ENCODE measurements at places on chromosomes 3 and 15.

DNA sequence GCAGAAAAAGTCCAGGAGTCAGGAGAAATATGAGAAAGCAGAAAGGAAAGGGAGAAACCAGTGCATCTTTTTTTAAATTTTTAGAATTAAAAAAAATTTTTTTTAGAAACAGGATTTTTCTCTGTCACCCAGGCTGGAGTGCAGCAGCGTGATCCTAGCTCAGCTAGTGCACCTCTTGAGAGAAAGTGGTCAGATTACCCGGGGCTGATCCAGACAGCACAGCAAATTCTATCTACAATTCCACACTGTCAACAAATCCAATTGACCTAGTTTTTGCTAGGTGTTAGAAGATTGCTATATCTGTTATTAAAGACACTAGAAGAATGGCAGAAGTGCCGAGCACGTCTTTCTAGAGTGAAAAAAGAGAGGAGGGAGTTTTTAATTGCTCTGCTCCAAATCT lies 117.3 kb downstream of the RFTN1 start:
- no peak for DNase-seq

GRCh38 chr3:1969281-1969680 lies 129.4 kb upstream of the CNTN4 start:
- no peak for DNase-seq

DNA sequence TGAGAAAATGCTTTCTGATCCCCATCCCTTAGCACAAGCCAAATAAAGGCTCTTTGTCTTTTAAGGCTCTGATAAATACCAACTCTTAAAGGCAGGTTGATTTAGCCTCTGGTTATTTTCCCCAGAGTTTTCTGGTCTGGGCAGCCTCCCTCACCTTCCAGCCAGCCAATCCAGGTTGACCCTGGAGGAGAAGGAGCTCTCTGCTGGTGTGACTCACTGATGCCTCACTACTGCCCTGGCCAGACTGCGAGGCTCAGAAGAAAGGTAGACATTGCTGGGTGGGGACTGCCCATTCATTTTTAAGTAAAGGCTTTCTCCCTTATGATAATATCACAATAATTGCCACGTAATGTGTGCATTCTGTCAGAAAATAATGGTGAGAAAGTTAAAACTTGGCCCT lies 37.1 kb downstream of the SLCO3A1 start:
- DNase-seq, result no peak

- no peak for DNase-seq
Observed at GRCh38 chr15:20106026-20106425, 435.6 kb downstream of the GOLGA6L6 start.

DNA sequence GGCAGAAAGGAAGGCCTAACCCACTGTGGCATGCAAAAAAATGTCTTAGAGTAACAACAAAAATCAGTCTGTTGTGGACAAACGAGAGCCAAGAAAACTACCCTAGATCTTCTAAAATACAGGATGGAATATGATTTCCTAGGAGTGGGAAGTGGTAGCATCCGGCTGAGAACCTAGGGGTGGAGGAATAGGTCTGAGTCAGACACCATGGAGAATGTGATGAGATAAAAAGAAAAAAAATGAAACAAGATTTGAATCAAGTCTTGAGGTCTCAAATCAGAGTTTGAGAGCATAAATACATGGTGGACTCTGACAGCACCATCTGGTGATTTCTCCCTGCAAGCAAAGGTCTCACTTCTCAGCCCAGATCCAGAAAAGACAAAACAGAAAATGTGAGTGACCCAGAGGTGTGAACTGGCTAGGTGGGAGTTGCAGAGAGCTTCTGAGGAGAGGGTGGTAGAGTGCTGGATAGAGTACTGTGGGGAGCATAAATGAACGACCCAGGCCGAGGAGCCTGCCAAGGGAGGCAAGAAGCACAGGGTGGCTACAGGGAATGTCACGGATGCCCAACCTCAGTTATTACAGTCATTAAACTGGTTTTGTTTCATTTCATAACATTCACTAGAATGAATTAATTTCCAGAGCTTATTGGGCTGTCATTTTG lies 27.6 kb upstream of the VEPH1 start:
- DNase-seq, result no peak

GRCh38 chr15:78174401-78174800 lies 25.2 kb downstream of the IDH3A start:
- no peak for DNase-seq

DNA sequence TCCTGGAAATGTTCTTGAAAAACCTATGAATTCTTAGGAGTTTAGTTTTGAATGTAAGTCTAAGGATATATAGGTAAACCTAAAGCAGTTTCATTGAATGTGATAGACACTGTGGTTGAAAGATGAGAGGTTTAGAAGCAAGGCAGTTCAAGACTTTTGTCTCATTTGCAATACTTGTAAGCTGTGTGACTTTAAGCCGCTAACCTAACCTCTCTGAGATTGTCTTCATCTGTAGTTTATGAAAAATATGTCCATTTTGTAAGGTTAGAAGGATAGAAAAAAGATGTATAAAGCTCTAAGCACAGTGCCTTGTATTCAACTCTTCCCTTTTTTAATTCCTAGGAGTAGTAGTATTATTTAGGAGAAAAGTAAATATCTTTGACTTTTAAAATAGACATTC lies 306.6 kb upstream of the ARRDC4 start:
- DNase-seq, result no peak

DNA sequence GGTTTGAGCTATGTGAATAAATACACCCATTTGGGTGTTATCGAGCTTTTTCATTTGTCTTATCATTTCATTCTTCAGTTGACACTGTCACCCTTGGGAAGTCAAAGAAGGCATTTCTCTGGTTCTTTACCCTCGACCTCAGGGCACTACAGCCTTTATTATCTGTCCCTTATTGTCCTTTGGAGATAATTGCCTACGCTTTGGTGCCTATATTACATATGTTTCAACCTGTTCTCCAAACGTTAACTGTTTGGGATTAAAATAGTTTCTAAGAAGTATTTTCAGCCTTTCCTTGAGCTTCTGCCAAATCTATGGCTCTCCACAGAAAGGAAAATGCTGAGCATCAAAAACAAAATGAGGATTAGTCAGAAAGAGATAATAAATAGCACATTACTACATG lies 395.4 kb upstream of the ADAMTS9 start:
- DNase-seq, result no peak

DNA sequence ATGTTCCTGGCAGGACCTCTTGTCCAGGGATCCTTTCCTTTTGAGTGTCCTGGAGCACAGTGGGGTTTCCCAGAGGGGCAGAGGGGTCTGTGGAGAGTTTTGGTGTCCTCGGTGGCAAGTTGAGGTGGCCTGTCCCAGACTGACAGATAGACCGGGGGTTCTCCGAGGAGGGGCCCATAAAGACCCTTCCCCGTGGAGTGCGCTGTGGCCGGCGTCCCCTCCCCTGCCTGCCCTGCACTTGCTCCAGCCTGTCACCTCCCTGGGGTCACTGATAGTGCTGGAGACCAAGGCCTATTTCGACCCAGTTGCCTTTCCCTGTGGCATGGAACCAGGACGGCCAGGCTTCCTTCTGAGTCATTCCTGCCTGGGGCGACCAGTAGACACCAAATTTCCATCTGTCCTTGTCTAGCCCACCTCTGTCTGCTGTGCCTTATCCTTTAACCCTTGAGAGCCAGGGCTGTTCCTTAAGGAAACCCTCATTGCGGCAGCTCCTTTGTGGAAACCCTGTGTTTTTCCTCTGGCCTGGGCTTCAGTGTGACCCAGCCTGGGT lies 2.9 kb downstream of the MUC4 start:
- DNase-seq, result no peak

- DNase-seq, result no peak
Observed at GRCh38 chr3:14127516-14128161, 2.8 kb downstream of the TMEM43 start.

DNA sequence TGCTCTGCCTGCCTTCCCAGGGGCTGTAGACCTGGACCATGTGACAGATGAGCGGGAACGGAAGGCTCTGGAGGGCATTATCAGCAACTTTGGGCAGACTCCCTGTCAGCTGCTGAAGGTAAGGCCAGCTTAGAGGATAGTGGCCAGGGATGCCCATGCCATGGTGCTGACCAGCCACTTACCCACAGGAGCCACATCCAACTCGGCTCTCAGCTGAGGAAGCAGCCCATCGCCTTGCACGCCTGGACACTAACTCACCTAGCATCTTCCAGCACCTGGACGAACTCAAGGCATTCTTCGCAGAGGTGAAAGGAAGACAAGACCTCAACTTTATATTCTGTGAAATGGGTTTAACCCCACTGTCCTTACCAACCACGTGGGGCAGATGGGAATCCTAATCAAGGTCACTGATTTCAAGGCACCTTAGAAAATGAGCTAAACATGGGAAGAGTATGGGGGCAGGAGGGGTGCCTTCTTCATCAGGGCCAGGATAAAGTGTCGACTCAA lies 26.7 kb downstream of the NBEAL2 start:
- no peak for DNase-seq

DNA sequence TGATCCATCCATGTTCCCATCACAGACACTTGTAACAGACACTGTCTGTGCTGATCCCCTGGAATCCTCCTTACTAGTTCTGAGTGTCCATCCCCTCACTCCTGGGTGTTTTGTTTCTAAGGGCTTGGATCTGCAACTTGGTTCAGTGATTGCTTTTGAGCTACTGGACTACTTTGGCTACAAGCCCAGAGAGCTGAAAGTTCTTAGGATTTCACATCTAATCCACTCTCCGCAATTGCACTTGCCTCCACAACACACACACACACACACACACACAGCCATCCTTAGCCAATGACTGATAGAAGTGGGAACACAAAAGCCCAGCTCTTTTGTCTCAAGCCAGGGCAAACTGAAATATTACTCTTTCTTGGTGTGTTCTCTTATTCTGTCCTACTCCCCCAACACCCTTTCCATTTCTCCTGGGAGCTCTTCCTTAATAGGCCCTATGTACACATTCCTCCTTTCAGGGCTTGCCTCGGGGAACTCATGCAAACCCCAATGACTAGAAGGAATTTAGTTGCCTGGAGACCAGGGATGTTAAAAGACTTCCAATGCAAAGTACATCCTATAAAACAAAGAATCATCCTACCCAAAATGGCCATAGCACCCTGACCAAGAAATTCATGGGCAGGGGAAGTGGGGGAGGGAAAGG lies 206.1 kb upstream of the UBE2E2 start:
- no peak for DNase-seq

DNA sequence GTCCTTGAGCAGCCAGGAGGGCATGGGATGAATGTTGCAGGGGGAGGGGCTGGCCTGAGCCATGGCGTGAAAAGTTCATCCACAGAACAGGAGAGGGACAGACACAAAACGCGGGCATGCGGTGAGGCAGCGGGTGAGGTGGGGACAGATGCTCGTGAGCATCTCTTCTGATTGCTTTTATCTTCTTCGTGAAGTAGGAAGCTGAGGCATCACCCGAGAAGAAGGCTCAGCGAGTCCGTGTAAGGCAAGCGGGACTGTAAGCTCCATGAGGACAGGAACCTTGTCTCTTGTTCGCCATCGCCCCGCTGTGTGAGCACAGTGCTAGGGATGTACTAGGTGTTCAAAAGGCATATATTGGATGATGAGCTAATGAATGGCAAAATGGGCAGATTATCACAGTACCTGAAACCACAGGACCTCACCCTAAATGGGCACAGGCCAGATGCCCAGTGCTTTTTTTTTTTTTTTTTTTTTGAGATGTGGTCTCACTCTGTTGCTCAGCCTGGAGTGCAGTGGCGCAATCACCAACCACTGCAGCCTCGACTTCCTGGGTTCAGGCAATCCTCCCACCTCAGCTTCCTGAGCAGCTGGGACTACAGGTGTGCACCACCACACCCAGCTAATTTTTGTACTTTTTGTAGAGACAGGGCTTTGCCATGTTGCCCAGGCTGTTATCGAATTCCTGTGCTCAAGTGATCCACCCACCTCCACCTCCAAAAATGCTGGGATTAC lies 46.8 kb downstream of the CPN2 start:
- no peak for DNase-seq

DNA sequence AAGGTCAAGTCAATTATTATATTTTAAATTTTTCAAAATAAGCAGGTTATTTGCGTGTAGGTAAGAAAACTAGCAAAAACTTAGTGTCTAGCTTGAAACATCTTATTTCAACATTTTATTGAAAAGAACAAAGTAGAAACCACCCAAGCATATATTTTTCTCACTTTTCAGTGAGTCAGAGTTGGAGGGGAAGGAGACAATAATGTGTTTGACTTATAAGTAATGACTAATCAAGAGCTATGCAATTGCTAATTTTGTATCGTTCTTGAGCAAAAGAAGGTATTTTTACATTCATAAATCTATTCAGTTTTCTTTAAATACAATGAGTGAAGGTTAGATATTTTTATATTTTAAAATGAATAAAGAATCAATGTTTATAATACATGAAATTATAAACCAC lies 54.4 kb upstream of the P2RY1 start:
- no peak for DNase-seq

- no peak for DNase-seq
Observed at GRCh38 chr3:22101351-22101750, 350.3 kb upstream of the ZNF385D start.

DNA sequence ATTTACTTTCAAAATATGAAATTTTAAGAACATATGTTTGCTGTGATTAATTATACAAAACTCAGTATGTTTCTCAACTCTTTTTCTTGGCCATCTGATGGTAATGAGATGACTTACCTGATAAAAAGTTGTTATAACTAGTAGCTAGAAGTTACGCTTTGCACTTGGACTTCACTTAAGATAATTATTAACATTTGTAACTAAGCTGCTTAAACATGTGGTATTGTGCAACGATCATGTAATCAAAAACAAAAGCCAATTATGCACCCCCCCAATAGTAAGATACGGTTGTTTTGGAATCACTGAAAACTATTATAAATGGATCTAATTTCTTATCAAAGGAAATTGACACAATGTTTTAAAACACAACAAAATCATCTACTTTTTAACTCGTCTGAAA lies 342.9 kb downstream of the CNTN3 start:
- no peak for DNase-seq

GRCh38 chr3:33575311-33575710 lies 135.1 kb upstream of the UBP1 start:
- no peak for DNase-seq

DNA sequence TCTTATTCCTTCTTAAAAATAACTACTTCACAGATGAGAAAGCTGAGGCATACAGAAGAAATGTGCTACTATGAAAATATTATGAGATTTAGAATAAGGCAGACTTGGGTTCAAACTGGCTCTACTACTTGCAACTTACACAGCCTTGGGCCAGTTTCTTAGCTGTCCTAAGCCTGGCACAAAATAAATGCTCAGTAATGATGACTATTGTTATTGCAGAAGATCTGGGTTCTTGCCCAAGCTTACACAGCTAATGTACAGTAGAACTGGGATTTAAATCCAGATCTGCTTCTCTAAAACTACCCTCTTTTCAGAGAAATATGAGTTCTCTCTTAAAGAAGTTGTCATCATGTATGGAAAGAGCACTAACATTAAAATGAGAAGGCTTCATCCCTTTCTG lies 228.2 kb upstream of the TPRG1 start:
- DNase-seq, result no peak

DNA sequence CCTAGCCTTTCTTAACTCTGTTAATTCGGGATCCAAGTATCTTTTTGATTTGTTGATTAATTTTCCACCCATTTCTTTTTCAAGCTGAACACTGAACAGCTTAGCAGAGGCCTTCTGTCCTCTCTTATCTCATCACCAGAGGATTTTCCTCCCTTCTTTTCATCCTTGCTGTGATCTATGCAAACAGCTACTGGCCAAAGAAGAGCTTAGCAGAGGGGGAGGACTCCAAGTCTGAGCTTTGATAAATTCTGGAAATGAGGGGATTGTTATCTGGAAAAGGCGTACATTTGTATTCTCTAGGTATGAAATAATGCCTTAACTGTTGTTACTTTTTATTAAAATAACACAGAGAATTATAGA lies 13.4 kb downstream of the DZIP3 start:
- no peak for DNase-seq

Data from stimulated activated CD4-positive, alpha-beta T cell treated with anti-CD3 and anti-CD28 coated beads, Interleukin-1b, Interleukin-23, amount 100 ng/mL, for 1 hour (primary cell).